Suppressor macrophage (primary cell): ENCODE measurements at places on chromosomes 3 and 15.

DNA sequence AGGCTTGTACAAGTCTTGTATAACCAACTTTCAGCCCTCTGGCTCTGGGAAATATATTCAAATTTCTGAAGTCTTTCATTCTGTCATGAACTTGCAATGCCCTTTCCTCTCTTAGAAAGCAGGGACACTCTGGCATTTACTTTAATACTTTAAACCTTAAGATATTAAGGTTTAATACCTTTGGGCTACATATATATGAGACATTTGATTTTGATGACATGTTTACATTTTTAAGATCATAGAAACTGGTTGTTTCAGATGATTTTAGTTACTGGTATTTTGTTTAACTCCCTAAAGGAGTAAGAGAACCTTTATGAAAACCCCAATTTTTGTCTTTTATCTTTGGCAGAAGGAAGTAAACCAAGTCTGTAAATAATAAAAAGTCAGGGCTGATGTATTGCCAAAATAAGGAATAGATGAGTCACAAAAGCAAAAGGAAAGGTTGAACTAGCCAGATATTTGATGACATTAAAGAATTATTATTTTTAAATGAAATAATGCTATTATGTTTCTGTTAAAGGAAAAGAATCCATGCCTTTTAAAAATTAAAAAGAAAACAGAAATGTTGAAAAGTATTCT is 579.0 kb upstream of the CBLB start:
- DNase-seq = no peak

GRCh38 chr3:127221037-127221436 is 28.1 kb downstream of the PRR23E start:
- no peak for DNase-seq

GRCh38 chr3:67875338-67875737 is 220.9 kb upstream of the SUCLG2 start:
- DNase-seq = no peak

DNA sequence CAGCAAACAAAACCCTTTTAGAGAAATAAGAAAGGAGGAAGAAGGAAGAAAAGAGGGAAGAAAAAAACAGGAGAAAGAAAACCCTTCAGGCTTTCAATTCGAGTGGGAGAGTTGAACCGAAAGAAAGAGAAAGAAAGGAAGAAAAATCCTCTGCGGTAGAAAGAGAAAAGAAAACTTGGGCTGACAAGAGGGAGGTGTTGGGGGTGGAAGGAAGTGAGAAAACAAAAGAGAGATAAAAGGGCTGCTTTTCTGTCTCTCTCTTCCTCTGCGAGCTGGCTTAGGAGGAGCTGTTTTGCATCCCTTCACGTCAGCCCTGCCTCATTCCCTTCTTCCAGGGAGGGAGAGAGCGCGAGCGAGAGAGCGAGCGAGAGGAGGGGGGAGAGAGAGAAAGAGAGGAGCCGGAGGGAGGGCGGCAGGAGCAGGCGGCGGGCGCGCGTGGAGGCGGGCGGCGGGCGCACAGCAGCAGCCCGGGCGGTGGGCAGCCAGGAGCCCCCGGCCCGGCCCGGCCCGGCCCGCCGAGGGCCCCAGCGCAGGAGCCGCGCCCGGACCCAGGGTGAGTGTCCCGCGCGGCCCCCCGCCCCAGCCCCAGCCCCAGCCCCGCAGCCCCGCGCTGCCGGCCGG is at the start of gene ZNF710:
ZNF710 (plus strand) TSS at position 263 of the 621 bp plus-strand sequence. CDS start 65,814 bp downstream, outside the sequence.
- DNase-seq = peak; percentile 63

GRCh38 chr15:80424381-80424780 is 20.2 kb downstream of the ARNT2 start:
- DNase-seq = no peak

DNA sequence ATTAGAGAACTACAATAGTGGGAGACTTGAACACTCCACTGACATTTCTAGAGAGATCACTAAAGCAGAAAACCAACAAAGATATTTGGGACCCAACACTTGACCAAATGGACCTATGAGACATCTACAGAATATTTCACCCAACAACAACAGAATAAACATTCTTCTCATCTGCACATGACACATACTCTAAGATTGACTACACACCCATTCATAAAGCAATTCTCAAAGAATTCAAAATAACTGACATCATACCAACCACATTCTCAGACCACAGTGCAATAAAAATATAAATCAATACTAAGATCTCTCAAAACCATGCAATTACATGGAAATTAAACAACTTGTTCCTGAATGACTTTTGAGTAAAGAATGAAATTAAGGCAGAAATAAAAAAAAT is 473.7 kb downstream of the LPP start:
- DNase-seq = no peak

DNA sequence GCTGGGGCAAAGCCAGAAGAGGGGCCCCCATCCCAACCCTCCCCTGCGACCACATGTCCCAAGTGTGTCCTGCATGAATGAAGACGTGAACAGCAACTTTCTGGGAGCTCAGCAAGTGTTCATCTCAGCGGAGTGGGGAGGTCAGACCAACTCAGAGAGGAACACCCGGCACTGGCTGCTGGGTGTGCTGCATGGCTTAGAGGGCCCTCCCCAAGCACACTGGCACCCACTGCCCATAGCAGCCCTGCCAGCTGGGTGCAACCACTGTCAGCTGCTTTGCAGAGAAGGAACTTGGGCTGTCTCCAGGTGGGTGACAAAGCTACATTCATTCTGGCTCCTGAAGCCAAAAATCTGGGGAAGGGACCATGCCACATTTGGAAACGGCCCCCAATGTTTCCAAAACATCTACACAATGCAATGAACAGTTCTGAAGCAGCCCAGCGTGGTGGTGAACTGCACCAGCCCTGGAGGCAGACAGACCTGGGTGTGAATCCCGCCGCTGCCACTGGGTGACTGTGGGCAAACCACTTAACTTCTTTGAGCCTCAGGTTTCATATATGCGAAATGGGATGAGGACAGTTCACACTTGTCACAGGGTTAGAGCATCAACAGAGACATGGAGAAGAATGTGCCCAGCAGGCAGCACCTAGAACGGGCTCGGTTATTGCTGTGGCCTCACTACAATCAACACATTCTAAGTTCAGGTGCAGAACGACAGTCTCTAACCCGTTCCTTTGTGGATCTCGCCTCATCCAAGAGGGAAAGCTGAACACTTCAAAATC is 145.4 kb downstream of the NUP210 start:
- no peak for DNase-seq

- no peak for DNase-seq
These were observed 204.8 kb downstream of the RSRC1 start for GRCh38 chr3:158314426-158315357.

GRCh38 chr15:41930221-41930866 is 36.5 kb upstream of the SPTBN5 start:
- DNase-seq = peak; percentile 69

DNA sequence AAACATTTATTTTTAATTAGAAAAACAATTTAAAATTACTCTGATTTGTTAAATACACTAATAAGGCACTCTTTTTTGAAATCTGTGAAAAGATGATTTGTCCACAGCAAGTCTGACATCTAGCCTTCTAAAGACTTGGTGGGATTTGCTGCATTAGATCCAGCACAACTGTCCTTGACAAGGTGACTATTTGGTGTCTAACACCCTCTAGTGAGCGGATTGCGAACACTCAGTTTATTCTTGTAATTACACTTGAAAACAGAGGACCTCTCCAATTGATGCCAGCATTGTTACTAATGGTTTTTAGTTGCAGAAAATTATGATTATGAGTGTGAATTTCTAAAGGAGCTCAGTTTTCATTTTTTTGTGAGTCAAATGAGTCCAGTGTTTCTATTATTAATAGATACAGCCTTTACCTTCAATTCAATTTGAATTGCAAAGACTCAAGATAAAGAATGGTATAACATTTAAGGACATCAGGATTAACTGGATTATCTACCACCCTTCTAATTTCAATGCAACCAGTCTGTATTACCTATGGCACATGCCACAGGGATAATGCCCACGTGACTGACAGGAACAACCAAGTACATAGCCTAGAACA is 29.7 kb upstream of the STRIT1 start:
- peak; percentile 66 for DNase-seq

GRCh38 chr15:34993412-34993811 is 5.3 kb upstream of the ZNF770 start:
- no peak for DNase-seq

DNA sequence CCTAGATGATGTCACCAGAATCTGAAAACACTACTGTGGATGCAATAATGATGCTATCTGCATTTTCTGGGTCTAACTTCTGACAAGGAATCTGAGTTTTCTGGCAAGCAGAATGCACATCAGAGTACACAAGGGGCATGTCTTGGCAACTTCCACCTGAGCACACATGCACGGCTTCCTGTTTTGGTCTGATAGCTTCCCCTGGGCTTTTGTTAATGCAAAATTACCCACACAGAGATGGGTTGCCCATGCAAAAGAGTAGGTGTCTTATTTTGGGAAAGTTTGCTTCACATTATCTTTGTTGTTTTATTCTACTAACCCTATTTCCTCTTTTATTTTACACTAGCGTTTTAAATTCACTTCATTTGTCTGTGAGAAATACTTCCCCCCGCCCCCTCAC is 74.2 kb upstream of the SATB1 start:
- DNase-seq = peak; percentile 21

DNA sequence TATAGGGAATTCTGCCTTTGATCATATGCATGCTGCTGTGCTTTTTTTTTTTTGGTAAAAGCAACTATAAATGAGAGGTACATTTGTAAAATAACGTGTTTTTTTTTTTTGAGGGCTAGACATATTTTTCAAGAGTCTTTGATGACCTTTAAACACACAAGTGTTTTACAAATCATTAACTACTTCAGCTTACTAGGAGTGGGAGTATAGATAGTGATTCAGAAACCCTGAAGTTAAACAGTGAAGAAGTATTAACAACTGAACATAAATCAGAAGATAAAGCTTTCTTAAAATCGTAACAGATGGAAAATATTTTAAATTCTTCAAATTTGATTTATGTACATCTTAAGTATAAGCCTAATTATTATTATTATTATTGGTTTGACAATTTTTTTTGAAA is 2.9 kb upstream of the GMNC start:
- no peak for DNase-seq

GRCh38 chr3:5330152-5330810 is 142.8 kb downstream of the EDEM1 start:
- DNase-seq = no peak

- DNase-seq = no peak
These were observed 363.8 kb upstream of the NAALADL2 start for GRCh38 chr3:174495311-174495710.

DNA sequence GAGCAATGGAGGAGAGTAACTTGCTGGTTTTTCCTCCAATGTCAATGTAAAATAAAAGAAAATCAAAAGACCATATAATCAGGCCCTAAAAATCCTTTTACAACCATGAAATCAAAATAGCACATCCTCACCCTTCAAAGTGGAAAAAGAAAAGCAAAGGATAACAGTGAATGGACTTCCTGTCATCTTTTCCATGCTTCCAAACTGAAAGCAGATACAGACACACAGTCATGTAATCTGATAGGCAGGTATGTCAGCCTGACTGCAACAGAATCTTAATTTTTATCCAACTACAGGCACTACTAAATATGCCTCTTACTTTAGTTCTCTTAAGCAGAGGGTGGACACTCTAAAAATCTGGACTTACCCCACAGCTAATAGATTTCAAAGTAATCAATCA is 27.8 kb upstream of the IGDCC4 start:
- DNase-seq = no peak

DNA sequence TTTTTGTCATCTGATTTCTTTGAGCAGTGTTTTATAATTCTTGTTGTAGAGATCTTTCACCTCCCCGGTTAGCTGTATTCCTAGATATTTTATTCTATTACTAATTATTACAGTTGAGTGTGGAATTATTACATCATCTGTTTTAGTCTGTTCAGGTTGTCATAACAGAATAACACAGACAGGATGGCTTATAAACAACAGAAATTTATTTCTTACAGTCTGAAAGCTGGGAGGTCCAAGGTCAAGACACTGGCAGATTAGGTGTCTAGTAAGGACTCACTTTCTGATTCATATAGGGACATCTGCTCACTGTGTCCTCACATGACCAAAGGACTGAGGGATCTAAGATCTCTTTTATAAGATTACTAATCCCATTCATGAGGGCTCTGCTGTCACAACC is 121.3 kb upstream of the THBS1 start:
- DNase-seq = no peak

GRCh38 chr3:113055961-113056360 is 65.2 kb downstream of the GTPBP8 start:
- DNase-seq = peak; percentile 18

- DNase-seq = no peak
These were observed 145.0 kb downstream of the CMSS1 start for GRCh38 chr3:99962703-99963102.

GRCh38 chr3:152400887-152401286 is 132.2 kb downstream of the MBNL1 start:
- DNase-seq = no peak

DNA sequence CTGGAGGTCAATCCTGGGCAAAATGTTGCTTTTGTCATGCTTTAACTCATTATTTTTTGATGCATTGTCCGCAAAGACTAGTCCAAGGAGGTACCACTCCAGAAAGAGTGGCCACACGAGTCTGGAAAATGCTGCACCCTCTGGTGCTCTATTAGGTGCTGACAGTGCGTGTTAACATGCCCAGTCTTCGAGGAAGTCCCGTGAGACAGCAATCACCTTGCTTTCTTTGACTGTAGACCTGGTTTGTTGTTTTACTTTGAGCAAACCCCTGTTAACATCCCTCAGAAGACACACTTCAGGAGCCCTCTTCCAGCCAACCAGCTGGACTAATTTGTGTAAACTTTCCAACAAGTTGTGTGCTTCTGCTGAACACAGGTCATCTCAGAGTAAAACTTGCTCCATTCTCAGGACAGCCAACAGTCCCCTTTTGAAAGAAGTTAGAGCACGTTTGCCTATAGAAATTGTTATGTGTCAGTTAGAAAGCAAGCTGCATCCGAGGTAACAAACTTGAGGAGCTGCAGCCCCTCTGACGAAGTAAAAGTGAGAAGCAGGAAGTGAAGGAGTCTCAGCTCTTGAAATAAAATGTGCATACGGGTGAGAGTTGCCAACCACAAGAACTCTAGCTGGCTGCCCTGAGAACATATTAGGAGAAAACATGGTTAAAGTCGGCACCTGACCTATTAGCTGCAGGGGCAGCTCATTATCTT is 205.0 kb downstream of the LPP start:
- DNase-seq = peak; percentile 47

- no peak for DNase-seq
These were observed 98.7 kb downstream of the SMAD6 start for GRCh38 chr15:66800584-66801235.

- no peak for DNase-seq
These were observed 993.2 kb downstream of the OTOL1 start for GRCh38 chr3:162489853-162490252.

GRCh38 chr3:59818033-59818918 is 768.5 kb upstream of the CFAP20DC start:
- DNase-seq = peak; percentile 55
